ENCODE measurements at places on chromosomes 5 and 9. TPM values are rescaled to one million over a fixed set of nuclear protein-coding genes. Genes with fewer than 3 reads are reported as not detected.

IL33 gene
- total RNA-seq, result not detected

CNTRL gene
- total RNA-seq, result 88.1 TPM

GABBR2 gene
- not detected for total RNA-seq

PCDHB13 gene
- total RNA-seq, result not detected

TMOD1 gene
- total RNA-seq, result 1.5 TPM

RANBP3L gene
- total RNA-seq, result not detected

AFAP1L1 gene
- total RNA-seq, result 0.99 TPM

SLC25A2 gene
- total RNA-seq, result 0.23 TPM

ZNF366 gene
- not detected for total RNA-seq

HTR4 gene
- total RNA-seq, result not detected

LCNL1 gene
- not detected for total RNA-seq

C7 gene
- not detected for total RNA-seq

DNA sequence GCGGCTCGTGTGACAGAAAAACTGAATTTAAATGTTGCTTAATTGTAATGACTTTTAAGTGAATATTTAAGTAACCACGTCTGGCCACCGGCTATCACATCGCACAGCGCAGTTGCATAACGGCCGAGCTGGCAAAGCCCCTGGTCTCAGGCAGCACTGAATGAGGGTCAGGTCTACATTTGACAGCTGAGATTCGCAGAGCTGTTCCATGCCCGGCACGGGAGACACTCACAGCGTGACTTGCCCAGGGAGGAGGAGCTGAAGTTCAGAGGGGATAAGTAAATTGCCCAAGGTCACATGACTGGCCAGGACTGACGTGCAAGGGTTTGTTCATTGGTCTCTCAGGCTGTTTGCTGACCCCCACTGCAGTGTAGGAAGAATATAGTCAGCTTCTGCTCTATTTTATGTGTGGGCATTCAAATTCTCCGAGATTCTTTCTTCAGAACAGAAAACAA lies 17.4 kb upstream of the COL5A1 start:
- peak; percentile 30 for DNase-seq

DNA sequence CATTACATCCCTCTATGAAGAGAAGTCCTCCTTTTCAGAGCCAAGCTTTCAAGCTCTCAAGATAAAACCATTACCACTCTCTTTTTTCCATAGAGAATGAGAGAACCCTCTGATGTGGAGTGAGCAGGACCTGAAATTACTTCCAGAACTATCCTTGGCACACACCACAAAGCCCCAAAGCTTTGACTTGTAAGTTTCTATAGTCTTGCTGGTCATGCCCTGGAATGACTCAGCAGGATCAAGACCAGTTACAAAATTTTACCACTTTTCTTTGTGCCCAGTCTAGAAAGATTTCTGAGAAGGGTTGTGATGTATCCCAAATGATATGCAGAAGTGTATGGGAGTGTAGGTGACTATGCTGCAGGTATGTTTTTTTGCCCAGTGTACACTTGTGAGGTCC lies 760.6 kb downstream of the TLE1 start:
- no peak for DNase-seq

DNA sequence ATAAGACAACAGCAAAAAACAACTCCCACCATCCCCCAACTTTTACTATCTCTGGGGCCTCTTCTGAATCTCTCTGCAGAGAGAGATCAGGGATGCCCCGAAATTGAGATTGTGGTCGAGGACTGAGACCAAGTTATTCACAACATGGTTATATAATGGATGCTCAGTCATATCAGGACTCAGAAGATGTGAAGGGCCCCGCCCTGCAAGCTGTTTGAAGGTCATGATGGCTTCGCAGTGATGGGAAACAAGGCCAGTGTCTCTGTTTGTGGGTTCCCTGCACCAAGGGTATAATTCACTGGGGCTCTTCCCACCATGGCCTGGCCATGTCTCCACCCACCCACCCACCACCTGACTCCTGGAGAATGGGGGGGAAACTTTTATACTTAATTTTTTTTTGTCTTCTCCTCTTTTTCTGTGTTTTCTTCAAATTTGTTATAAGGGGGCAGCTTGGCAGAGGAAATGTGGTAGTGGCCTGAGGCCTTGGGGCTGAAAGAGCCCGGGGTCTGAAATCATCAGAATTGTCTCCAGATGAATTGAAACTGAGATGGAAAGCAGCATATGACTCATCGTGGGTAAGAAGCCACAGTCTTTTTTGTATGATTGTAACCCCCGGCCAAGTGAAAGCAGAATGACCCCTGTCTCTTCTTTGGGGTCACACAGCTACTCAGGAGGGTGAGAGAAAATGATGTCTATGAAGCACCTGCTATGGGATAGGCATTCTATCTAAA lies 15.0 kb upstream of the TEX48 start:
- DNase-seq, result peak; percentile 73

GRCh38 chr9:17490110-17490509 lies 88.8 kb upstream of the SH3GL2 start:
- no peak for DNase-seq

- no peak for DNase-seq
Measured at GRCh38 chr5:105639068-105639467, 2031.7 kb downstream of the EFNA5 start.

- no peak for DNase-seq
Measured at GRCh38 chr5:17444496-17444895, 53.5 kb upstream of the TAF11L2 start.

- no peak for DNase-seq
Measured at GRCh38 chr5:37771203-37771611, 68.6 kb downstream of the GDNF start.

GRCh38 chr9:109311731-109312130 lies 9.1 kb downstream of the EPB41L4B start:
- no peak for DNase-seq

- DNase-seq, result no peak
Measured at GRCh38 chr5:122112733-122113558, 16.4 kb upstream of the ZNF474 start.

DNA sequence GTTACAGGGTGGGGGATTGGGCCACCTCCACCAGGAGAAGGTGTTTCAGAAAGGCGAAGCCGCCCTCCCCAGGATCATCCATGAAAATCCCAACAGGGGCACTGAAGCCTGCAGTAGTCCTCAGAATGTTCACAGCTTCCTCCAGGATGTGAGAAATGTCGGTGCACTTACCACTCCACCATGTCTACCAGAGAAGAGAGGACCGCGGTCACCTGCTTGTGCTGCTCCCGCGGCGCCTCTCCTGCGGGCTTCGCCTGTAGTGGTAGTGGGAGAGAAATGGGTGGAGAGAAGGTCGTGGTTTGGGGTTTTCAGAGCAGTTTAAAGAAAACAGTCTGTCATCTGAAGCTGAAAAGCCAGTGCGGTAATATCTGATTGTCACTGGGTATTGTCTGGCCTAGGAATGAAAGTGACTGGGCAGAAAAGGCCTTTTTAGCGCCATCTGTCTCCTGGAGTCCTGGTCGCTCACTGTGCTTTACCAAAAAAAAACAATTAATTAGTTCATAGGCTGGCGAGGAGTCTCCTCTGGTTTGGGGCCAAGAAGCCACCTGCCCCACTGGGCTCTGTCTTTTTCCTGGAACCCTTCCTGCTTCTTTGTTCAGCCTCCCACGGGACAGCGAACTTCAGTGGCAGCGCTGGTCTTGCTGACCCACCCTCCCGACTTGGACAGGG lies 23.0 kb upstream of the PPP1R26 start:
- DNase-seq, result no peak

- DNase-seq, result no peak
Measured at GRCh38 chr9:33437898-33438297, 9.5 kb downstream of the AQP3 start.

- DNase-seq, result no peak
Measured at GRCh38 chr5:170769246-170769645, 14.3 kb upstream of the GABRP start.

GRCh38 chr5:40603378-40603777 lies 76.3 kb upstream of the PTGER4 start:
- no peak for DNase-seq

DNA sequence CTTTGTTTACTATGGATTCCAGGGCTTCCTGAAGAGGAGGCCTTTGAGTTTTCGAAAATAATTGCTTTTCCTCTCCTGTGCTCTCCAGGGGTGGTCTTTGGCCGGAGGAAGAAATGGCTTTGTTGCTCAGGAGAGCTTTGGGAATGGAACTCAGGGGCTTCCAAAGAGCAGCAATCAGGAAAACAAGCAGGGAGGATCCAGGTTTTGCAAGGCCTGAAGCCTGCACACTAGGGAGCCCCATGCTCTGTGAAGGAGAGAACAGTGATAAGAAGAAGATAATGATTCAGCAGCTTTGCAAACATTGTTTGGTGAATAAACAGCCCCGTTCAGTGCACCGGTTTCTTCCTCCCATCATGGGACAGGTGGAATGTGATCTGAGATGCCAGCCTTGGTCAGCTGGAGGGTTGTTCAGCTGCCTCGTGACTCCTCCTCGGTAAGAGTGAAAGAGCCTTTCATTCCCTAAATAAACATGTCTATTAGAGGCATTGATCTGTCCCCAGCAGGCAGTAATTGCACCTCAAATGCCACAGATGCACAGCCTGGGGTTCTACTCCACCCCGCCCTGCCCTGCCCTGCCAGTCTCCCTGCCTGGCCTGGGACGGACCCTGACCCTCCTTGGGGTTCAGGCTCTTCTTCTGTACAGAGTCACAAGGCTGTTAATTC lies 11.5 kb upstream of the ALDH1B1 start:
- no peak for DNase-seq

GRCh38 chr9:74729136-74729695 lies 158.5 kb downstream of the TRPM6 start:
- DNase-seq, result no peak

Measured in activated naive CD4-positive, alpha-beta T cell treated with anti-CD3 and anti-CD28 coated beads, Interleukin-2, amount 50 U/mL, for 72 hours (primary cell).